Stimulated activated CD4-positive, alpha-beta T cell treated with anti-CD3 and anti-CD28 coated beads, Interleukin-12 subunit alpha, Interleukin-12 subunit beta, amount 100 ng/mL, for 4 hours (primary cell): ENCODE measurements at places on chromosomes 13 and 19.

DNA sequence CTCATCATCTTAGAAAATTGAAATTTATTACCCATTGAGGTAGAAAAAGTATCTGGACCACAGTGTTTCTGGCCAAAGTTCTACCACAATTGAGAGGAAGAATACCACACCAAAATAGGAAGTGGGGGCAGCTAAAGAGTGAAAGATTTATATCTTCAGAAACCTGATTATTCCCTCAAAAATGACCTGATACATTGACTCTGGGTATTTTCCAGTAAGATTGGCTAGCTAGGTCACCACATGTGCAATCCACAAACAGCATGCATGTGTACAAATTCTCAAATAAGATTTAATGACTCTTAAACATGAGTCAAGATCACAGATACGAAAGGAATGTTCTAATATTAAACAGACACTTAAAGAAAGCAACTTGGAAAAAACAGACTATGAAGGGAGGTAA lies 1516.2 kb upstream of the PCDH20 start:
- DNase-seq: no peak

DNA sequence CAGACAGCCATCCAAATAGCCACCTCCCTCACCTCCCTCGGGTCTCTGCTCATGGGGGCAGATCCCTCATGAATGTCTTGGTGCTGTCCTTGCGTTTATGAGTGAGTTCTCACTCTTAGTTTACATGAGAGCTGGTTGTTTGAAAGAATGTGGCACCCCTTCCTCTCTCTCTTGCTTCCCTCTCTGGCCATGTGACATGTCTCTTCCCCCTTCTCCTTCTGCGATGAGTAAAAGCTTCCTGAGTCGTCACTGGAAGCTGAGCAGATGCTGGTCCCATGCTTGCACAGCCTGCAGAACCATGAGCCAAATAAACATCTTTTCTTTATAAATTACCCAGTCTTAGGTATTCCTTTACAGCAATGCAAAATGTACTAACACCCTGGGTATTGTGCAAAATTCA lies 208.7 kb downstream of the LACC1 start:
- no peak for DNase-seq

- no peak for DNase-seq
Measured at GRCh38 chr13:53126841-53127245, 98.2 kb downstream of the OLFM4 start.

DNA sequence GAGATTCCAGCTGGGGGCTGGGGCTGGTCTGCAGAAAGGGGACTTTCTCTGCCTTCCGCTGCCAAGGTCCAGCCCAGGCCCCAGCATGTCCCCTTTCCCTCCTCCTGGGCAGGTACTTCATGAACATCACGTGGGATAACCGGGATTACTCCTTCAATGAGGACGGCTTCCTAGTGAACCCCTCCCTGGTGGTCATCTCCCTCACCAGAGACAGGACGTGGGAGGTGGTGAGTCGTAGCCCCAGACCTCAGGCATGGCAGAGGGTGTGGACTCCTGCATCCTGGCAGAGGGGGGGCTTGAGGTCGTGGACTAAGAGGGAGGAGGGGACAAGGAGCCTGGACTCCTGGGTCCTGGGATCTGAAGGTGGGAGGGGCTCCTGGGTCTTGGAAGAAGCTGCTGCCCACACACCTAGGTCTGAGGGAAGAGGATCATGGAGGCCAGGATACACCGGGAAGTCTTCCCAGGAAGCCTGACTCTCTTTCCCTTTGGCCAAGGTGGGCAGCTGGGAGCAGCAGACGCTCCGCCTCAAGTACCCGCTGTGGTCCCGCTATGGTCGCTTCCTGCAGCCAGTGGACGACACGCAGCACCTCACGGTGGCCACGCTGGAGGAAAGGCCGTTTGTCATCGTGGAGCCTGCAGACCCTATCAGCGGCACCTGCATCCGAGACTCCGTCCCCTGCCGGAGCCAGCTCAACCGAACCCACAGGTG lies 20.6 kb downstream of the GRIN2D start:
- no peak for DNase-seq

GRCh38 chr19:2477141-2477710 lies 1.3 kb downstream of the GADD45B start:
- DNase-seq: peak; percentile 36

- DNase-seq: no peak
Measured at GRCh38 chr13:110443622-110444225, 117.8 kb downstream of the RAB20 start.

GRCh38 chr13:32905063-32905863 lies 111.0 kb upstream of the KL start:
- DNase-seq: no peak

- DNase-seq: no peak
Measured at GRCh38 chr13:110334841-110335490, 27.9 kb downstream of the COL4A2 start.

DNA sequence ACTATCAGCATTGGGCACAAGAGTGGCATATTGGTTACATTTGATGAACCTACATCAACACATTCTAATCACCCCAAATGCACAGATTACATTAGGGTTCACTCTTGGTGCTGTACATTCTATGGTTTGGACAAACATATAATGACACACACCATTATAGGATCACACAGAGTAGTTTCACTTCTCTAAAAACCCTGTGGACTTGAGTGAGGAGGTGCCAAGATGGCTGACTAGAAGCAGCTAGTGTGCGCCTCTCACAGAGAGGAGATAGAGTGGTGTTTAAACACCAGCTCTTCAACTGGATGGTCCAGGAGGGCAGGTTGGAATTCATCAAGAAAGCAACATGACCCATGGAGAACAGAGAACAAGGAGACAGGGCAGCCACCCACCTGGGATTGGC lies 265.6 kb downstream of the TDRD3 start:
- DNase-seq: no peak

DNA sequence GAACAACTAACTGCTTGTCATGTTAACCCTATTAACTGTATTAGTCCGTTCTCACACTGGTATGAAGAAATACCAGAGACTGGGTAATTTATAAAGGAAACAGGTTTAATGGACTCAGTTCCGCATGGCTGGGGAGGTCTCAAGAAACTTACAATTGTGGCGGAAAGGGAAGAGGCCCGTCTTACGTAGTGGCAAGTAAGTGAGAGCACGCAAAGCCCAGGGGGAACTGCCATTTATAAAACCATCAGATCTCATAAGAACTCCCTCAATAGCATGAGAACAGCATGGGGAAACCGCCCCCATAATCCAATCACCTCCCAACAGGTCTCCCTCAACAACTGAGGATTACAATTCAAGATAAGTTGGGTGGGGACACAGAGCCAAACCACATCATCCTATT lies 34.7 kb downstream of the PHF11 start:
- no peak for DNase-seq

GRCh38 chr19:18611327-18612050 lies 1.2 kb upstream of the TMEM59L start:
- DNase-seq: no peak

GRCh38 chr19:52626915-52627314 lies 11.2 kb downstream of the ZNF83 start:
- DNase-seq: no peak

DNA sequence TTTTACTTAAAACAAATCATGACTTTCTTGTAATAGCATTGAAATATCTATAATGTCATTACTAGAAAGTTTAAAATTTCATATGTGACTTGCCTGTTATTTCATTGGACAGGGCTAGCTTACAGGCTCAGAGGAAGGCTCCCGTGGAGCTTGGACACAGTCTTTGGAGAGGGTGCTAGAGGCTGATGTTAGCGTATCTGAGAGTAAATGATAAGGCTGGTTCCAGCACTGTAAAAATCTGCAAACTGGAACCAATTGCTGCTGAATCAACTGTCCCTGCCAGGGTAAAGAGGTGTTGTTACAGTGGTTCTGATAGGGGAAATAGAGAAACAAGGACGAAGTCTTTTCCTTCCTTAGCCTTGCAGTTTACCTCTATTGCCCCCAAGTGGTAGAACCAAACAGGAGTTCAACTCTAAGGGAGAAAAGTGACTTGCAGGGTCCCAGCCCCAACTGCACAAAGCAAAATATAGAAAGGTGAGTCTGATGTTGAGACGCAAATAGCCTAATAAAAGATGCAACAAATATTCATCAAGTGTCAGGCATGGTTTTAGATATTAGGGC lies 901.7 kb downstream of the DIAPH3 start:
- DNase-seq: no peak

DNA sequence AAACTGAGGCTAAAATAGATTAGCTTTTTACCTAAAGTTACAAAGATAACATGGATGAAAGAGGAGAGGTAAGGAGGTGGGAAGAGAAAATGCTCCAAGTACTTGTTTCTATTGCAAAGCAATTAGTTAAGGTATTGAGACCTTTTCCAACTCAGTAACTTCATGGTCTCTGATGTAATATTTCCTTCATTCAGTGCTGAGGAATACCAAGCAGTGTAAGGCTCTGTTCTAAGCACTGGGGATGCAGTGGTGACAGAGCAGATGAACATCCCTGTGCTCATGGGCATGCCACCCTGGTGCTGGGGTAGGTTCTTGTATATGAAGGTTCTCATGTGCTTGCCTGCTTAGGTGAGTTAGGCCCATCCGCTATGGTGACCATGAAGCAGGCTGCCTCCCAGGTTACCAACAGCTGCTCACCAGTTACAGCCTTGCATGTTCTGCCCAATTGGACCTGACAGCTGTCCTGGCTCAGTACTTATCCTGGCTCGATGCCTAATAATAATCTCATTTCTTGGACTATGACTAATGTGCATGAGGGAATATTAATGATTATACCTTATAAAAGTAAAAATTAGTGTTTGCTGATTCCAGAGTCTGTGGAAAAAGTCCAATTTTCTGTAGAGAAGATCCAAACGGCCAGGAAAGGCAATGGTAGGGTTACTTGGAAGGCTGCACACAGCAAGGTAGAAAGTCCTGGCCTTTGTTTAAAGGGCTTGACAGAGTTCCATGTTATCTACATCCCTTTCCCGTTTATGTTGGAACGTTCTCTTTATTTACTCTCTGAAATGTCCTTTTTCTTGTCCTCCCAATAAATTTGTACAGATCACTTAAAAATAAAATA lies 48.3 kb downstream of the LATS2 start:
- DNase-seq: no peak

- DNase-seq: no peak
Measured at GRCh38 chr19:33477781-33478180, 43.8 kb downstream of the PEPD start.

DNA sequence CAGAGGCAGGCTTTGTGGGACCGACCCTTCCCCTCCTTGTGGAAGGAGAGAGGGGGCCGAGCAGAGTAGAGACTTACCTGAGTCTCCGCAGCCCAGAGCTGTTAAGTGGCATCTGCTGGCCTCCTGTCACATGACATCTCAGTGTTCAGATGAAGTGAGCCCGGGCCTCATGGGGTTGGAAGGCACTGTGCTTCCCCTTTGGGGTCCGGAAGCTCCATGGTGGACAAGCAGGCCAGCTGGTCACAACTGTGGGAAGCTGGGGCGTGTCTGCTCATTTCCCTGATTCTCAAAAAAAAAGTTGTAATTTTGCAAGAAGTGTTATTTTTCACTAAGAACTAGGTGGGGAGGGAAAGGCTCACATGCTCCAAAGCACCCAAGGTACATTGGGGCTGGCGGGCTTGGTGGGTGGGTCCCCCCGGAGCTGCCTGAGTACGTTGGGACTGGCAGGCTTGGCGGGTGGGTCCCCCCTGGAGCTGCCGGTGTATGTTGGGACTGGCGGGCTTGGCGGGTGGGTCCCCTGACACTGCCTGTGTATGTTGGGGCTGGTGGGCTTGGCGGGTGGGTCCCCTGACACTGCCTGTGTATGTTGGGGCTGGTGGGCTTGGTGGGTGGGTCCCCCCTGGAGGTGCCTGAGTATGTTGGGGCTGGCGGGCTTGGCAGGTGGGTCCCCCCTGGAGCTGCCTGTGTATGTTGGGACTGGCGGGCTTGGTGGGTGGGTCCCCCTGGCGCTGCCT lies 18.2 kb upstream of the DCUN1D2 start:
- no peak for DNase-seq

- peak; percentile 33 for DNase-seq
Measured at GRCh38 chr19:1690699-1691307, 38.4 kb upstream of the TCF3 start.
